Progenitor cell of endocrine pancreas (in vitro differentiated cells): ENCODE measurements at places on chromosomes 4 and X.

DNA sequence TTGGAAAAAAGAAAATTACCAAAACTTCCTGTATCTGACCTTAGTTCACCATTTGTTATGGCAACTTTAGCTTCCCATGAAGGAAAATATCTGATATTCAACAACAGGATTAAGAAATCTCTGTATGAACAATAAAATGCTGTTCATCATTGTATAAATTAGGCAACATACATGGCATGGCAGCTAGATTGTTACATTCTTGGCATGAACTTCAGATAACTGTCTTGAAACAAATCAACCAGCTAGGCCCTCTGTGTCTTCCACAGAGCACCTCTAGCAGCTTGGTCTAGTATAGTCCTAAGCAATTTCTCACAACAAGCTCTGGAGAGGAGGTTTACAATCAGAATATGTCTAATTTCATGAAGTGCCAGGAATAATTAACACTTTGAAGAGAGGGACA lies 105.4 kb upstream of the PCDH7 start:
- no peak for DNase-seq

GRCh38 chrX:68196939-68197791 lies 236.1 kb downstream of the OPHN1 start:
- DNase-seq = peak; percentile 11

DNA sequence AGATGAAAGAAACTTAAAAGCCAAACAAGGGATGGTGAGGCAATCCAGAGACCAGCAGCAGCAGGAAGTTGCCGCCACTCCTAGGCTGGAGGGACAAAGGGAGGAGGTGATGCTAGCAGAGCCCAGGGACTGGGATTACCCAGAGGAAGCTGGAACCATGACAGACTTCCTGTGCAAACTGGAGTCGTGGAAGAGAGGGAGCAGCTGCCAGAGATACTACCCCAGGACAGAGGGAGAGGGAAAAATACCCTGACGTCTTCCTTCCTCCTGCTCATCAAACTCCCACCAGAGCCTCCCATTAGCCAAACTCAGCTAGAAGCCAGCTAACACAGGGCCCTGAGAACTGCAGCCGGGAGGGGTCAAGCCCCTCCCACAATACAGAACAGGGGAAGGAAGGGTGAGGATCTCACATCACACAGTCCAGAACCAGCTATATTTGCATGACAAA lies 101.2 kb upstream of the KLF3 start:
- no peak for DNase-seq

DNA sequence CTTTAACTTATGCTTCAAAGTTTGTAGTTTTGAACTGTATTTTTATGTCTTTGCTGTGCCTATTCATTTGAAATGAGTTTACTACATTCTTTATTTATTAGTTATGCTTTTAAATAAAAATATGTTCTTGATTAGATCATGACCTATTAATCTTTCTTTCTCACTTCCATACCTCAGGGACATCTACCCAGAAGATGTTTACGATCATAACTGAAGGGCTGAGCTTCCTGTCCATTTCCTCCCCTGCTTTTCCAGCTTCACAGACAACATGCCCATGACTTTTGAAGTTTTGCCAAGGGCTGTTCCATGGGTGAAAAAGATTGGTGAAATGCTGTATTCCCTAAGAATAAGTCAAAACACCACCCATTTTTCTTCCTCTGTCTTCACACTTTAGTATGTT lies 99.7 kb upstream of the DDIT4L start:
- DNase-seq = no peak

GRCh38 chr4:112546476-112546875 lies 30.5 kb upstream of the NEUROG2 start:
- DNase-seq = no peak

DNA sequence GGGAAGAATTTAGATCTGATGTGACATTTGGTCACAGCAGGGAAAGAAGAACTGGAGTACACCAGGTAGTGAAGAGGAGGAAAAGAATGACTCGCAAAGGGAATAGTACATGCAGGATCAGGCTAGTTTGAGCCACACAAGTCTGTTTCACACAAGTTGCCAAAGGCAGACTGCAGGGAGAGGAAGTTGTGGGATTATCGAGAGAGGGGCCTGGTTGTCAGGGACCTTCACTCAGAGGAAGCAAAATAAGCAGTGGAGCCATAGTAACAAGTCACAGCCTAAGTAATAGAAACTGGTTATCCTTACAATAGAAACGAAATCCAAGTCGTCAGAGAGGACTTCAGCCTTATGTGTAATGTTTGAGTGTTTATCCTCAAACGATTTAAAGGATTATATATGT lies 316.7 kb upstream of the HTR2C start:
- no peak for DNase-seq

DNA sequence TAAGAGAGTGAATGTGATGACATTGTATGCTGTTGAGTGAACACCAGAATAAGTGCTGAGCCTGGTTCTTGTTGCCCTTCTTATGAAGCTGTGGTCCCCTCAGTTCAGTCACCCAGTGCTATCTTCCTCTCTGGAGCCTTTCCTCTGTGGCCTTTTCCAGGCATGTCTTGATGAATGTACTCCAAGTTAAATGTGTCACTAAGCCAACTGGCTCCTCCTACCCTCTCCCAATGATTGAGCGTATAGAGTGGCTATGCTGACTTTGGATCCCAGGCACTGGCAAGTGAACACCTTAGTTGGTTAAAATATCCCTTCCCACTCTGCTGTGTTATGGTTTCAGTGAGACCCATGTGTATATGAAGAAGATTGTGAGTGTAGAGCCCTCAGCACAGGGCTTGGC lies 134.1 kb upstream of the MAMLD1 start:
- no peak for DNase-seq

DNA sequence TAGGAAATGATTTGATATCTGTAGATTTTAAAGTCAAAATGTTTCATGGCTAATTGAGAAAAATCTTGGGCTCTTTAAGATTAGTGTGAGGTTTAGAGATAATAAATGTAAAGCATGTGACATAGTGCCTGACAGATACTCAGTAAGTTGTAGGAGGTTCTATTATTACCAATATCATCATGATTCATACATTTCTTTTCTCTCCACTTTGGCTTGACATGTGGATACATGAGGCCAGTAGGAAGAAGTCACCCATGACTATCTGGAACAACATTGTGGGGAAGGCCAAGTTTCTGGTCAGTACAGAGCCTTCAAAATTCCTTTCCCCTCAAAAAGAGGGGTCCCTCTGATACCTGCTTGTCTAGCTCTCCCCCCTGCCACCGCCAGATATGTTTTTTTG lies 91.2 kb upstream of the SORBS2 start:
- DNase-seq = no peak

- DNase-seq = no peak
Observed at GRCh38 chrX:39484159-39485068, 613.3 kb downstream of the BCOR start.

- no peak for DNase-seq
Observed at GRCh38 chrX:150692296-150692695, 900 bp upstream of the MTMR1 start.

GRCh38 chr4:144402176-144402575 lies 243.8 kb upstream of the HHIP start:
- DNase-seq = no peak

DNA sequence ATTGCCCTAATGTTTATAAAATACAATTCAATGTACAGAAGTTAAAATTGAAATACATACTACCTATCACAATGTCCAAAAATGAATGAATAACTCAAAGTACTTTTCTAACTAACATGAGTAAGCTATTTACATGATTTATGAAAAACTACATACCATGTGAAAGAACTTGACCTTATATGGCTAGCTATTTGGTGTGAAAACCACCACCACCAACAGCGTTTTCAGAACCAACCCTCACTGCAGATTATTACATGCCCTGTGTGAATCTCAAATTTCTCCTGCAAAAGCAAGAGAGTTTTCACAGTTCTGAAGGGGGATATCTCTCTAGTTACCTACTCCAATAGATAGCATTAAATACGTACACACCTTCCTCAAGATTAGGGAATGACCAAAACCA lies 198.5 kb downstream of the SPATA18 start:
- DNase-seq = no peak

DNA sequence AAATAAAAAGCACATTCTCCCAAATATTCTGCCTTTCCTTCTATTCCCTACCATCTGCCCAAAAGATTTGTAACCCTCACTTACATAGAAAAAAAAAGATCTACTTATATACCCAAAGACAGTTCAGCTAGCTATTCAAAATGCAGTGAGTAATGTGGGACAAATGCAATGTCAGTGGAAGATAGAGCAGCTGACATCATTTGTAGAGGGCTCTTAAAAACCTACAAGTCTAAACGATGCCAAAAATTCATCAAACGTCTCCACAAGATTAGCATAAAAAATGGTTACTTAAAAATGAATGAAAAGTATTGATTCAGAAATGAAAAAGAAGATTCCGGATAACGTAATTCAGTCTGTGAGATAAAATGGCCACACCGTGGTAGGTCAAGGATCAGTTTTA lies 96.5 kb downstream of the ASB9 start:
- no peak for DNase-seq

- no peak for DNase-seq
Observed at GRCh38 chrX:10178866-10179463, 22.2 kb downstream of the CLCN4 start.

DNA sequence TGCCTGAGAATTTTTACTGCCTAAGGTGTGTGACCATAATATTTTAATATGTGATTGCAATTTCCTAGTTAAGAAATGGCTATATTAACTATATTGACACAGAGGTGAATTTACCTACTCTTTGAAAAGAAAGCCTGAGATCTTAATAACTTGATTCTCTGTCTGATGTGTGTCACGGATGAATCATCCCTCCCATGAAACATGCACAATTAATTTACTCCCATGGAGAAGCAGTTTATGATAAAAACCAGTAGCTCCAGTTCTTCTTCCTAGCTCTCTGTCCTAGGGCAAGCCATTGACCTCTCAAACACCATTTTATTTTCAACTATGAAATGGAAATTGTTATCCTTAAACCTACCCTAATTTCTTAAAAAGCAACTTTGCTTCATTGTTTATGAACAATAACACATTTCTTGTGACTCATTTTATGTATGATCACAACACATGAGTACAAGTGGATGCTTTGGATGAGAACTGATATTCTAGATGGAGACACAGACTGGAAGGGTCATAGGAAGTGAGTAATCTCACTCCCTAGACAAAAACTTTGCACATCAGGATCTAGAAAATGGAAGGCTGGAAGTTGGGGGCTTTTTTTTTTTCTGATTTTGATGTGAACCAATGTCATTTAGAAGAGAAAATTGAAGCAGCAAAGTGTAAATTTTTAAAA lies 438.3 kb downstream of the GPAT3 start:
- no peak for DNase-seq

GRCh38 chr4:133081246-133081645 lies 67.8 kb upstream of the PCDH10 start:
- DNase-seq = no peak

- no peak for DNase-seq
Observed at GRCh38 chr4:8744083-8744805, 127.4 kb downstream of the HMX1 start.

- no peak for DNase-seq
Observed at GRCh38 chr4:54560513-54560912, 97.2 kb upstream of the KIT start.

DNA sequence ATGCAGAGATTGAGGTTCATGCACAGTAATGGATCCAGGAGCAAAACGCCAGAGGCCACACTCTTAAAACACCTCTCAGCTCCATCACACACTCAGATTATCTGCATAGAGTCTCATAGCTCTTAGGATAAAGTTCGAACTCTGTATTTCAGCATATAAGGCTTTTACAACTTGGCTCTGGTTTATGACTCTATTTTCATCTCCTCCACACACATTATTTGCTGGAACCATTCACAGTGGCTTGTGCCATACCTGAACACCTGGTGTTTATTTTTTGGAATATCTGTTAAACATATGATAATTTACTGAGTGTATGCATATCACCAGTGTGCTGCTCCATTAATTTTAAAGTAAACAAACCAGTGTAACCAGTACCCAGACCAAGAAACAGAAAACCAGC lies 27.2 kb downstream of the RASL11B start:
- no peak for DNase-seq

DNA sequence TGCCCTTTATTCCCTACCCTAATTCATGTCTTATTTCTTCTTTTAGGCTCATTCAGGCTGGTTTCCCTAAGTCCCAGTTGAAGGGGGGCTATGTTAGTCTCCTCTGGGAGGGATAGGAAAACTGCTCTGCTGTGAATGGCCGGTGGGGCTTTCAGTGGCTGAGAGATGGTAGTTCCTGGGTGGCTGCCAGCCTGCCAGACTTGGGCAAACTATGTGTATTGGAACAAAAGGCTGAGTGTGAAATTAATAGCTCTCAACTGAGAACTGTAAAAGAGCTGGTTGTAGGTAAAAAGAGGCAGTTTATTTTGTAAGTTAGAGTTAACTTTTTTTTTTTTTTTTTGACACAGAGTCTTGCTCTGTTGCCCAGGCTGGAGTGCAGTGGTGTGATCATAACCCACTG lies 28.8 kb downstream of the ARHGAP10 start:
- DNase-seq = no peak

- DNase-seq = peak; percentile 34
Observed at GRCh38 chr4:174120446-174121295, 162.8 kb downstream of the FBXO8 start.
